ENCODE measurements at places on chromosomes 6 and 20. TPM values are rescaled to one million over a fixed set of nuclear protein-coding genes. Genes with fewer than 3 reads are reported as not detected.

GRCh38 chr20:50496773-50497385 is 13.3 kb upstream of the PTPN1 start:
- peaks cover 13% of the 10 kb centered on the region for H3K4me1 ChIP-seq
- no peak overlapping the region for H3K4me3 ChIP-seq
- no peaks in the 10 kb centered on the region for H3K27me3 ChIP-seq
- H3K27ac ChIP-seq = no peak overlapping the region

- H3K27me3 ChIP-seq = peaks cover 13% of the 10 kb centered on the region
- DNase-seq = no peak
- H3K36me3 ChIP-seq = no peaks in the 10 kb centered on the region
- H3K27ac ChIP-seq = no peak overlapping the region
Observed at GRCh38 chr6:72425003-72425681, 196.7 kb upstream of the KCNQ5 start.

DNA sequence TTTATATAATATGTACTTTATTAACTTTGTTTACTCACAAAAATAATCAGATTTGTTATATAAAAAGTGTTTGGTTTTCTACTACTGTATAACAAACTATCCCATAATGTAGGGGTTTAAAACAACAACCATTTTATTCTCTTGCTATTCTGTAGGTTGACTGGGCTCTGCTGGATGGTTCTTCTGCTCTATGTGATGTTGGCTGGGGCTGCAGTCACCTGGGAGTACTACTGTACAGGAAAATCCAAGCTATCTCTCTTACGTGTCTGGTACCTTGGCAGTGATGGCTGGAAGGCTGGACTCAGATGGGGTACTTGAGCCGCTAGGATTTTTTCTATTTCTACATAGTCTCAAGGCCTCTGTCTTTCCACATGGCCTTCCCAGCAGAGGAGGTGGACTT is 44.0 kb upstream of the UBR2 start:
- no peak overlapping the region for H3K27ac ChIP-seq
- H3K4me1 ChIP-seq = peaks cover 9% of the 10 kb centered on the region
- no peak overlapping the region for H3K4me3 ChIP-seq
- H3K27me3 ChIP-seq = no peaks in the 10 kb centered on the region
- peaks cover 4% of the 10 kb centered on the region for H3K36me3 ChIP-seq

- peak overlapping the region; percentile 21 for H3K27ac ChIP-seq
- H3K27me3 ChIP-seq = no peaks in the 10 kb centered on the region
Observed at GRCh38 chr6:90375681-90376439, 79.2 kb upstream of the BACH2 start.

SLC25A27 gene
- total RNA-seq = 2.1 TPM

MYO6 gene
- 1.6 TPM for total RNA-seq

Data from activated naive CD8-positive, alpha-beta T cell treated with anti-CD3 and anti-CD28 coated beads for 36 hours (primary cell).